Activated CD4-positive, alpha-beta T cell treated with anti-CD3 and anti-CD28 coated beads, Interleukin-2, amount 10 ng/mL, durations not matched to agents 24 days and 14 days (primary cell): ENCODE measurements at places on chromosomes 6 and 20. TPM values are rescaled to one million over a fixed set of nuclear protein-coding genes. Genes with fewer than 3 reads are reported as not detected.
A peak's percentile ranks its signal among the peaks of the same experiment; 100 is the strongest.

Gene SOX18
- total RNA-seq = 0.84 and 0.92 TPM in 2 replicates

Gene LRRC73
- total RNA-seq = 0.14 and 0.51 TPM in 2 replicates

Gene ARHGAP18
- total RNA-seq = 3.2 and 3.8 TPM in 2 replicates

Gene CST4
- not detected in 2 replicates for total RNA-seq

Gene MCHR2
- total RNA-seq = not detected in 2 replicates

DNA sequence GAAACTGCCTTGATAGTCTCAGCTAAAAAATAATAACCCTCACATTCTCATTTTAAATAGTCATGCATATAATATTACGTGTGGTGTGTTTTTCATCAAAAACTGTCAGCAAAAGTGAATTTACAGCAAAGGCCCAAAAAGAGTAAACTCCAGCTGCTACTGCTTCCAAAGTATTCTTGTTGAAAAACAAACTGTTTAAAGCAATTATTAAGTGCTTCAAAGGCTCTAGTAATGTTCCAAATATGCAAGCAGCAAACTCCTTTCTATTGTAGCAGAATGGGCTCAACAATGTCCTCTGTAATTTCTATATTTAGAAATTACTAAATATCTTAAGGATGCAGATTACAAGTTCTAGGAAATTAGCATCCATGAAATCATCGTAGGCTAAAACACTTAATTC, 280.0 kb upstream of the TBX18 start:
- H3K36me3 ChIP-seq = no peaks in the 10 kb centered on the region
- H3K4me3 ChIP-seq = no peak overlapping the region

DNA sequence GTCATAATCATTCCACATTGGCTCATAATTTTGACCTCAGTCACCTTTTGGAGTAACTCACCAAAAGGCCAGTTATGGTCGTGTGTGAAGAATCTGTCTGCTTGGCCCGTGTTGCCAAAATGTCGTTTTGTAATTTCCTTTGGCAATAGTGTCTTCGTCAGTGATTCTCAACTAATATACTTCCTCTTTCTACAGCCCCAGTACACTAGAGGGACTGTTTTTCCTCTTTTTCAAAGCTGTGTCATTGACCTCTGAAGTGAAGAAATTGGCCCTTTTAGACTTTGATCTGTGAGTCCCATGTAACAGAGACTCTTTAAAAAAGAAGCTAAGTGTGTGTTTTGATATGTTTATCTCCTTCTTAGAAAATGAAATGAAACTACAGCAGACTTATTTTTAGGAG, 5.2 kb downstream of the FOXO3 start:
- peaks cover 34% of the 10 kb centered on the region for H3K36me3 ChIP-seq
- peaks cover 34% of the 10 kb centered on the region for H3K27me3 ChIP-seq
- no peak overlapping the region for H3K4me3 ChIP-seq
- H3K4me1 ChIP-seq = peaks cover 41% of the 10 kb centered on the region

- H3K4me1 ChIP-seq = peaks cover 12% of the 10 kb centered on the region
- peaks cover 3% of the 10 kb centered on the region for H3K36me3 ChIP-seq
- H3K27me3 ChIP-seq = peaks cover 66% of the 10 kb centered on the region
- peak; percentile 79 for DNase-seq
These were observed 22.1 kb upstream of the SLC22A7 start for GRCh38 chr6:43275801-43276576.

DNA sequence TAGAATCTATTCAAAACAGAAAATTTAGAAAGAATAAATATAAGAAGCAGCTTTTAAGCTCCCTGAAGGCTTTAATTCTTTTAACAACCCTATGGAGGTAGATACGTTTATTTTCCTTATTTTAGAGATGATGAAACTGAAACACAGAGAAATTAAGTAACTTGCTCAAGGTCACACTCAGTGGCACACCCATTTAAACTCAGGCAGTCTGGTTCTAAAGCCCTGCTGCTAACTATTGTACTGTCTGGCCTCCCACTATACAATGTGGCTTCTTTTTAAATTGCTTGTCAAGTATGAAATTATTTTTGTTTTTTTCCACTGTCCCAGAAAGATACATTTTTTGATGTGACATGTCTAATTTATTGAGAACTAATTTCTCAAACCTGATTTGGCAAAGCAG, 55.7 kb downstream of the FAM217A start:
- DNase-seq = peak; percentile 57
- H3K27me3 ChIP-seq = no peaks in the 10 kb centered on the region
- H3K27ac ChIP-seq = peak overlapping the region; percentile 51

DNA sequence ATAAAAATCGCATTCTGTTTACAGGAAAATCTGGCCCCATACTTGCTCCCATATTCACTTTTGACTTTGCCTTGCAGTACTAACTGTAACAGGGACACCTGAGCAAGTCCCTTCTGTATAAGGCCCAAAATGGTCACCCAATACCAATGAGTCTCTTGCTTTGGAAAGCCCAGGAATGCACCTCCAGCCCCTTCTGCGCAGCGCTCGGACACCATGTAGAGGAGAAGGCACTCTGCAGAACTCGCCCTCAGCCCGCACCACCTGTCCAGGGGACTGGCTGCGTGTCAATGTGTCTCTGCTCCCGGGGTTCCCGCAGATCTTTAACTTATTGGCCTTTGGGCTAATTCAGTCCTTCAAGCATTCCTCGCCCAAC, 746 bp upstream of the PRND start:
- H3K27ac ChIP-seq = no peak overlapping the region
- DNase-seq = no peak
- H3K36me3 ChIP-seq = no peaks in the 10 kb centered on the region
- H3K4me1 ChIP-seq = peaks cover 5% of the 10 kb centered on the region

- no peak overlapping the region for H3K27ac ChIP-seq
- DNase-seq = no peak
- H3K27me3 ChIP-seq = no peaks in the 10 kb centered on the region
These were observed 113.9 kb upstream of the NAA20 start for GRCh38 chr20:19903168-19903811.

DNA sequence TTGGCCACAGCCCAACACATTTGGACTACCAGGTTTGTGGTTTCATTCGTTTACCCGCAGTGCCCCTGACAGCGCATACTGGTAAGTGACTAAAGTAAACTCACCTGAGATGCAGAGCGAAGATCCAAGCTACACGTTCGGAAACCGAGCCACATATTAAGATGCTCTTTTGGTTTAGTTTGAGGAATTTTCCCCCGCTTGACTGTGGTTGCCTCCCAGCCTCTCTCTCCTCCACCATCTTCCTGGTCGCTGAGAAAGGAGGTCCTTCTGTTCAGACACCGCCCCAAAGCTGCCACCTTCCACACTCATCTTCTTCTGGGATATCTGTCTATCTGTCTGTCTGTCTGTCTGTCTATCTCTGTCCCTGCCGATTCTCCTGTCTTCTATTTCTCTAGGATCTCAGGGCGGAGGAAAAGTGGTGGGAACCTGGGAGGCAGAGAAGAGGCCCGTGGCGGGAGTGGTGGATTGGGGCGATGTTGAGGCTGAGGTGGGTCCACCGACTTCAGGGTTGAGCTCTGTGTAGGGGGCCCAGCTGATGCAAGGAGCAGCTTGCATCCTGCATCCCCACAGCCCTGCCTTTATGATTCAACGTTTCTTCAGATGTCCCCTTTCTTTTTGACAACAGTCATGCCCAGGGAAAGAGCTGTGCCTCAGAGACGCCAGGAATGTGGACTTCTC, 196.9 kb upstream of the ZNF184 start:
- peaks cover 6% of the 10 kb centered on the region for H3K36me3 ChIP-seq
- H3K4me3 ChIP-seq = peak overlapping the region; percentile 67
- H3K27ac ChIP-seq = peak overlapping the region; percentile 73
- H3K27me3 ChIP-seq = peaks cover 72% of the 10 kb centered on the region

- no peak overlapping the region for H3K27ac ChIP-seq
- H3K36me3 ChIP-seq = no peaks in the 10 kb centered on the region
- no peak overlapping the region for H3K4me3 ChIP-seq
- no peaks in the 10 kb centered on the region for H3K4me1 ChIP-seq
These were observed 555.0 kb upstream of the EPHA7 start for GRCh38 chr6:93974332-93974731.

- H3K27ac ChIP-seq = no peak overlapping the region
- H3K27me3 ChIP-seq = peaks cover 4% of the 10 kb centered on the region
- DNase-seq = no peak
- no peaks in the 10 kb centered on the region for H3K36me3 ChIP-seq
These were observed 25.0 kb upstream of the RNF144B start for GRCh38 chr6:18362058-18362561.

DNA sequence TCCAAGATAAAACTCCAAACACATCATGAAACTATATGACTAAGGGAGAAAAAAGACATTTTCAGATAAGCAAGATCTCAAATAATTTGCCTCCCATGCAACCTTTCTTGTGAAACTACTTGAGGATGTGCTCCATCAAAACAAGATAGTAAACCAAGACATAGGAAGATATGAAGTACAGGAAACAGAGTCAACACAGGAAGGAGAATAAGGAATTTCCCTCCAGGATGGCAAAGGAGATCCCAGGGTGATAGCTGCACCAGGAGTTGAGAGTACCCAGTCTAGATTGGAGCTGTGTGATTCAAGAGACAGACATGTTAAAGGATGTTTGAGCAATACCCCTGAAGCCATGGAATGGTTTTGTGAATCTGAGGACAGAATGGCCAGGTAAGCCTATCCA, 15.3 kb downstream of the IL17A start:
- H3K4me3 ChIP-seq = no peak overlapping the region
- no peaks in the 10 kb centered on the region for H3K36me3 ChIP-seq
- no peaks in the 10 kb centered on the region for H3K4me1 ChIP-seq
- DNase-seq = no peak
- H3K27me3 ChIP-seq = peaks cover 8% of the 10 kb centered on the region
